Stimulated activated CD8-positive, alpha-beta memory T cell treated with anti-CD3 and anti-CD28 coated beads, Interleukin-7, amount 100 ng/mL, for 4 hours (primary cell): ENCODE measurements at places on chromosomes 1 and 21.
A peak's percentile ranks its signal among the peaks of the same experiment; 100 is the strongest.

DNA sequence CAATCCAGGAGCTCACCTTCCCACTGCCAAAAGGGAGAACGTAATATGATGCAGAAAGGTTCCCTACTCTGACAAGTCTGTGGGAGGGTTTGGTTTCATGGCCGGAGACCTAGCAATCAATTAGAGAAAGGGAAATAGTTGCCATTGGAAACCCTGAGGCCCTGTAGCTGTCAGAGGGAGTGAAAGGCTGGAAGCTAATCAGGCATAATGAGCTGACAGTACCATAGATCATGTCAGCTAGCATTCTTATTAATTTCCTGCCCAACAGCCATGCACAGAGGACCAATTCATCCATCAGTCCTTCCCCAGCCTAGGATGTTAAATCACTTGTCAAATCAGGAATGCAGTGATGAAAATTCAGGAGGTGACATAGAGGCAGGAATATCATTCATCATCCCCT is 527.3 kb downstream of the PLPP3 start:
- no peak for DNase-seq

DNA sequence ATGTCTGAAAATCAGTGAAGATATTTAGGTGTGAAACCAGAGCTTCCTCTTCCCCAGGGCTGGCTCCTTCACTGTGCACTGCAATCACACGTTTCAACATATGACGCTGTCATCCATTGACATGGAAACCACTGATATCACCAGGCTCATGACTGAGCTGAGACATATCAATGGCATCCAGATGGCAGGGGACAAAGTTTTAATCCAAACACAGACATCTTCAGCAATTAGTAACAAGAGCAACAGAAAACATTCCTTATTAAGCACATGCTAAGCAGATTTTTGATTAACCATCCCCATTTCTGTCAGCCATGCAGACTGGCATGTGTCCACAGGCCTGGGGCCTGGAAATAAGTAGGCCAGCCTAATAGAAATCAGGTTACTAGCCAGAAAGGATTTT is 108.0 kb upstream of the ADAR start:
- no peak for DNase-seq

DNA sequence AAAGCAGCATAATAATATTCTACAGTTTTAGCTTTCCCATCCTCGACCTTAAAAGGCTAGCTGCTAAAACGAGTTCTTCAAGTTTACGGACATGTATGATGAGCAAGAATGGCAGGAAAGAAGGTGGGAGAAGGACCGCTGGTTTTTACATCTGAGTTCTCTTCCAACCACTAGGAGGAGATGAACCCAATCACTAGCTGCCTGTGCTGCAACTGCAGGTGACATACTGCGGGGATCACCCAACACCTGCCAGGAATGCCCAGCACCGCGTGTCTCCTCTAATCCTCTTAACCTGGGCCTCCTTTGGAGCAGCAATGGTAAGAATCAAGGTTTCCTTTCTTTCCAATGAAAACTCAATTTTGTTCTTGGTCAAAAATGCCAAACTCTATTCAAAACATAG is 23.5 kb downstream of the TOR3A start:
- DNase-seq: no peak

GRCh38 chr1:25008192-25008485 is 78.1 kb upstream of the RUNX3 start:
- DNase-seq: no peak

DNA sequence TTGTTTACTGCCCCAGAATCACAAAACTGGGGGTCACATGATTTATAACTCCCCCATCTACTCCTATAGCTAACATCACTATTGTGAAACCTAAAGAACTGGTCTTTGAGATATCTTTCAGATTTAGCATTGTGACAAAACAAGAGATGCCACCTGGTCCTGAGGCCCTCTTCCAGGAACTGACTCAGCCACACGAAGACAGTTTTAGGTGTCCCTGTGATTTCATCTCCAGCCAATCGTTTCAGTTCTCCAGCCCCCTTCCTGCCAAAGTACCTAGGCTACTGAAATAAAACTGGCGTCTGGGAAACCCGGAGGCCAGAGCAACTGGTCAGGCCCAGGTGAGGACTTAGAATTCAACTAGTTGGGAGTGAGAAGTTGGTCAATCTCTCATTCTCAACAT is 36.6 kb downstream of the TBX19 start:
- no peak for DNase-seq

DNA sequence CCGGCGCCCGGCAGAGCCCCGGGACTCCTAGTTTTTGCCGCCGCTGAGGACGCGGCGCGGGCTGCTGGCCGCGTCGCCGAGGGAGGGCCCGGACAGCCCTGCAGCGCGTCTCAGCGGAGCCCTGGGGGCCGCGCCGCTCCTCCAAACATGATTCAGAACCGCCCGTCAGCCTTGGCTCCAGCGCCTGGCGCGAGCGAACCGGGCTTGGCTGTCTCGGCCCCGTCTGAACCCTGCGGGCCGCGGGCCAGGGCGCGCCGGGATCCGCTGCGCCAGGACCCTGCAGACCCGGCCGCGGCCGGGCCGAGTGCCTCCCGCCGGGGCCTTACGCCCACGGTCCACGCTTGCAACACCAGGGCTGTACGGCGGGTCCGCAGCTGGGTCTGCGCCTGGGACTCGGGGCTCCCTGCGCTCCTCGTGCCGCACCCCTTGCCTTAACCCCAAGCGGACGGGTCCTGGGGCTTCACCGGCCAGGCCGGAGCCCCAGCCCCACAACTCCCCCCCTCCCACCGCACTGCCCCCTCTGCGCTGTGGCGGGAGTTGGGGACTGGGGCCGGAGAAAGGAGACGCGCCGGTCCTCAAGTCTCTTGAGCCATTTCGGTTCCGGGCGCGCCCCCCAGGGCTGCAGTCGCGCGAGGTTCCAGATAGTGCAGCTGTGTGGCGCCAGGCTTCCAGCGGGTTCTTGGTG is 48.4 kb upstream of the CD34 start:
- DNase-seq: no peak

DNA sequence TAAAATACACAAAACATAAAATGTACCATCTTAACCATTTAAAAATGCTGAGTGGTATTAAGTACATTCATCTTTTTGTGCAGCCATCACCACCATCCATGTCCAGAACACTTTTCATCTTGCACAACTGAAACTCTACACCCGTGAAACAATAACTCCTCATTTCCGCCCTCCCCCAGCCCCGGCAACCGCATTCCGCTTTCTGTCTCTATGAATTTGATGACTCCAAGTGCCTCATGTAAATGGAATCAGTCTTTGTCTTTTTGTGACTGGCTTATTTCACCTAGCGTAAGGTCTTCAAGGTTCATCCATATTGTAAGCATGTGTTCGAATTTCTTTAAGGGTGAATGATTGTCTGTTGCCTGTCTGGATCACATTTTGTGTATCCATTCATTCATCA is 37.2 kb downstream of the SCCPDH start:
- no peak for DNase-seq

DNA sequence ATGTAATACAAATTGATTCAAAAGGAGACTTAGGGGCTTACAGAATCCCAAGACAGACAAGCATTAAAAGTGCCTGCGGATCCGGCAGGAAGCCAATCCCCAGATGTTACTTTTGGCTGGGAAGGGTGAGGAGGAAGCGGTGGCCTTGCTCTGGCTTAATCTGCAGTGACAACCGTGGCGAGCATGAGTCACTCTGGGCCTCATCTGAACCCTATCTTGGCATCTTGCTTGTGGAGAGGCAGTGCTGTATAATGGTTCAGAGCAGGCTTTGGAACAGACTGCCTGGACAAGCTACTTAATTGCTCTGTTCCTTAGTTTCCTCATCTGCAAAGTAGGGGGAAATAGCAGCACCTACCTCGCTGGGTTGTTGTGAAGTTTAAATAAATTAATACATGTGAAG is 74.1 kb downstream of the XCL2 start:
- DNase-seq: peak; percentile 40

DNA sequence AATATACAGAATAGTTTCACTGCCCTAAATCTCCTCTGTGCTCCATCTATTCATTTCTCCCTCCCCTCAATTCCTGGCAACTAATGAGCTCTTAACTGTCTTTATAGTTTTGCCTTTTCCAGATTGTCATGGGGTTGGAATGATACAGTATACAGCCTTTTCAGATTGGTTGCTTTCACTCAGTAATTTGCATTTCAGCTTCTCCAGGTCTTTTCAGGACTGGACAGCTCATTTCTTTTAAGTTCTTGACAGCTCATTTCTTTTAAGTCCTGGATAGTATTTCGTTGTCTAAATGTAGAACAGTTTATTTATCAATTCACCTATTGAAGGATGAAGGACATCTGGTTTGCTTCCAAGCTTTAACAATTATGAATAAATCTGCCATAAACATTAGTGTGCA is 22.6 kb downstream of the KRTAP21-3 start:
- no peak for DNase-seq

DNA sequence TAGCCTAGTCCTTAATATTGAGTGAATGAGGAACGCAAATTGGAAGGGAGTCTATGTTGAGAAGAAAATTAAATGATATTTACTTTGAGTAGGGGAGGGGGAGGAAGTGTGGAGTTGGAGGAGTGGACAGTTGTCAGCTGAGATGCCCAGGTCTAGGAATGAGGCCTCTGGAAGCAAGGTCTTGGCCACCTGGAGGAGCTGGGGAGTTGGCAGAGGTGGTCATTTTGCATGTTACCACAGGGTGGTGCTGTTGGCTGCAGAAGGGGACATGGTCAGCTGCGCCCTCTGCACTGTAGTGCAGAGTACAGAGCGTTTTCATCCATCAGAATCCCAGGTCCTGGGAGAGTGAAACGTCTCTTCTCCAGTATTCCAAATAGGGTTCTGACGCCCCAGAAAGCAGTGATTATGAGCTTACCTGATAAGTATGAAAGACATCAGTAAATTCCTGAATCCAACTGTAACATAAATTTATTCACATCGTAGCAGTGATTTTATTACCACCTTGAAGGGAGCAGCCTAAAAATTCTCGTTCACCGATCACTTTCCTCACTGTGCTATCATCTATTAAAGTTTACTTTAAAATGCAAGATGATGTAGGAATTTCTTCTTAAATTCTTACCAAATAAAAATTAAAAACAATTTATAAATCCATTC is 13.8 kb downstream of the PARK7 start:
- DNase-seq: no peak

DNA sequence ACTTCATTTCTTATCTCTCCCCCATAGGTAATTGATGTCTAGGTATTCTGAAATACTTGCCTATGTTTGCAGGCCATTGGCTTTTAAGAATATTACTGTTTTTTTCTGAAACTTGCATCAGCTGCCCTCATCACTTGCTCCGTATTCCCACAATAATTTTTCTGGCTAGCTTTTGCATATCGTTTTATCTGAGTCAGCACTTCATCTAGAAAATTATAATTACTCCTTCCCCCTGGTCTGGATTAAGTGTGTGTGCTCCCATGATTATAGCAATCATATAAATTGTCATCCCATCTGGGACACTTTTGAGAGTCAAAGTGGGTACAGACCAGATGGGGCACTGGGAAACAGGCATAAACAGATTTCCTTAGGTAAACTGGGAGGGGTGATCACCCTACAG is 583.2 kb upstream of the B3GALT2 start:
- no peak for DNase-seq

DNA sequence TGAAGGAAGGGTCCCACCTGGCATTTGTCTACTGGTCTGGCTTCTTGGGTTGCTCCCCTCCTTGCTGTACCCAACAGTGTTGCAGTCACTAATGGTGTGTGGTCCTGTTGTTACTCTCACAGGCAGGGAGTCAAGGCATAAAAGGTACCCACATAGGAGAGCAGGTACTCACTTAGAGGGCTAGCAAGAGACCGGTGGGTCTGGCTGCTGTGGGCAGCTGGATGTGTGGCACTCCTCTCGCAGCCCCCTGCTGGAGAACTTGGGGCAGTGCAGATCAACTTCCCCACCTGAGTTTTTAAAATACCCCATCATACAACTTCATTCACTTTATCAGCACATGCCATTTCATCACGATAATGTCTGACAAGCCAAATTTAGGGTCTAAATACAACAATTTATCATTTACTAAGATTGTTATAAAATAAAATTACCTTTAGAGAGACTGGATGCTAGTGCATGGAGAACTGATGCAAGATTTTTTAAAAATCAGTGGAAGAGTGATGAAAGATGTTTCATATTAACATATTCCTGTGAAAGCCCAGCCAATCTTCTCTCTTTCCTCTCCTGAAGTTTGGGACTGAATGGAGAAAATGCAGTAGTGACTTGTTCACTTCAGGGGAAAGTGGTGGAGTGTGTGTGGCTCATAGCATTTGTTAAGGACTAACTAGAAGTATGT is 42.8 kb downstream of the ACP6 start:
- peak; percentile 36 for DNase-seq

DNA sequence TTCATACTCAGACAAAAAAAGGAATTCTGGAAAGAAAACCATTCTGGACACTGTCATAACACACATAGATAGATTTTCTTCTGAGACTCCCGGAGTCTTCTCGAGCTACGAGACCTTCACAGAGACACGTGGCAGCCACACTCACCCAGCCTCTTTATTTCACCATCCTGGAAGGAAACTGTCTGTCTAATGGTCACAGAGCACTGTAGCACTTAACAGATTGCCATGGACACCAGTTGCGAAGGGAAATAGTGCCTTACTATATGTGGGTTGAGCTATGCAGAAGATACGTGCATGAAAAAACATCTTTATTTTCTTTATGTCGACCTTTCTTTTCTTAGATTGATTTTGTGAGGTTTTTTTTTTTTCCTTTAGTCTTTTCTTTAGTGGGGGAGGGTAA is 57.9 kb downstream of the ZP4 start:
- no peak for DNase-seq

DNA sequence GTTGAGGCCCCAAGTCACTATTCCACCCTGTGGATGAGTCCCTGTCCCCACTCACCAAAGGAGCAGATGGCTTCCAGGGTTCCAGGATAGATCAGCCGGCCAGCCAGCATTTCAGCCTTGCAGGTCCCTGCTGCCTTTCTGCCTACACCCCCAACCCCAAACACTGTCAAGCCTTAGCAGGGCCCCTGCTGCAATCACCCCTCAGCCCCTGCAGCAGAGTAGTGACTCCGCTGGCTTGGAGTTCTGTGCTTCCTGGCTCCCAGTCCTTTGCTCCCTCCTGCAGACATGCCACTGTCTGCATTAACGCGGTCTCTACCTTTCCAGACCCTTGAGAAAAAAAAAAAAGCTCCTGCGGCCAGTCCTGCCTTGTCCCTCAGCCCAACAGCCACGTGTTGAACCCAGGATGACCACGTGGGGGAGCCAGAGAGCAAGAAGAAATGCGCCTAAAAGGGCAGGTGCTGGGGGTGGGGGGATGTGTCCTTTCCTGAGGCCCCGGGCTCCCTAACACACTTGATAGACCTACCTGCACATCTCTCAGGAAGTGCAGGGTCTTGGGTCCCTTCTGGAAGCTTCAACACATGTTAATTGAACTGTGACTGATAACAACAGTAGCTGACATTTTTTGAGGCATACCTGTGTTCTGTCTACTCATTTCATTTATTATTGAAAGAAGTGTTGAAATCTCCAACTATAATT is 37.4 kb downstream of the RASSF5 start:
- DNase-seq: peak; percentile 73

- no peak for DNase-seq
These were observed 176.6 kb downstream of the GRIK3 start for GRCh38 chr1:36857754-36858153.
